Kidney glomerular epithelial cell (primary cell): ENCODE measurements at places on chromosomes 11 and 22.

DNA sequence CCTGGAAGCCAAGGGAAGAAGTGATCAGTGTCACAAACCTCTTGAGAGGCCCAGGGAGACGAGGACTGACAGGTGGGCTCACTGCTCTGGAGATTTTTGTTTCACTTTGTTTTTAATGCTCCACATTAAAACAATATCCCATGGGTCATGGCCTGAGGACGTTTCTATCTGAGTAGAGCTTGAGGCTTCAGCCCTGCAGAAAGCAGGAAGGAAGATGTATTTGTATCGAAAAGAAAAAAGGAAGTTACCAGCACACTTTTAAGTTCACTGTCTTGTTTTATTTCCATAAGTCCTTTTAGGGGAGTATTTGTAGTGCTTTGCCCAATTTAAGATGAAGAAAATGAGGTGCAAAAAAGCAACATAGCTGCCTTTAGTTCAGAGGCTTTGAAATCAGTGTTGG is 191.1 kb downstream of the GRIK4 start:
- no peak for DNase-seq

GRCh38 chr11:129800655-129801054 is 15.0 kb upstream of the TMEM45B start:
- no peak for DNase-seq

GRCh38 chr11:17554487-17554886 is 7.4 kb downstream of the OTOG start:
- DNase-seq: no peak

DNA sequence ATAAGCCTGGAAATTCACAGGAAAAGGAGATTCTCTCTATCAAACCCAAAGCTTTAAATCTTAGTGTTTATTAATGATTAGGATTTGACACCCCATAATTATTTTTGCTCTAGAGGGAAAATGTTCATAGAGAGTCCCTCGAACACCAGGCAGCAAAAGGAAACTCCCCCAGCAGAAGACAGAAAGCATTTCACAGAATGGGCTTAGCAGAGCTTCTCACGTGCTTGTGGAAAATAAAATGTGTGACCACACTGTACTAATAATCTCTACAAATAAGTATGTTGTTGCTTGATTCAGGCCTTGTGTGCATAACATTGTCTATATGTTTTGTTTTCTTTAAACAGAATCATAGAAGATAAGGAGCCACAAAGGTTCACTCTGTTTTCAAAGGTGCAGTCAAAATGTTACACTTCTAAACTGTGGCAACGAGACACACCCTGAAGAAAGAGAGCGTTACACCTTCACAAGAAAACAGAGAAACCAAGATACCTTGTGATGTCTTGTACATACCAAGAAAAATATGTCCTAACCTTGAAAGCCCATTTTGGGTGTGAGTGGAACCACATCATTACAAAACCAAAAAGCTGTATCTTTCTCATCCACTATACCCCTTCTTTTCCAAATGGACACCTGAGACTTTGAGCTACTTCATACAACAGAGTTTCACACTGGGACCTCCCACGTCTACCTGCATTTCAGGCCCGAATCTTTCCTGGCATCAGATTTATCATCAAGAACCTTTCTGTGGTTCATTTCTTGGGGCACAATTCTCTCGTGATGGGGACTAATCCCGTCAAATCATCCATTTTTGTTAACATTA is 282.5 kb downstream of the ETS1 start:
- no peak for DNase-seq

GRCh38 chr11:2788168-2789071 is 88.6 kb upstream of the KCNQ1OT1 start:
- DNase-seq: no peak

DNA sequence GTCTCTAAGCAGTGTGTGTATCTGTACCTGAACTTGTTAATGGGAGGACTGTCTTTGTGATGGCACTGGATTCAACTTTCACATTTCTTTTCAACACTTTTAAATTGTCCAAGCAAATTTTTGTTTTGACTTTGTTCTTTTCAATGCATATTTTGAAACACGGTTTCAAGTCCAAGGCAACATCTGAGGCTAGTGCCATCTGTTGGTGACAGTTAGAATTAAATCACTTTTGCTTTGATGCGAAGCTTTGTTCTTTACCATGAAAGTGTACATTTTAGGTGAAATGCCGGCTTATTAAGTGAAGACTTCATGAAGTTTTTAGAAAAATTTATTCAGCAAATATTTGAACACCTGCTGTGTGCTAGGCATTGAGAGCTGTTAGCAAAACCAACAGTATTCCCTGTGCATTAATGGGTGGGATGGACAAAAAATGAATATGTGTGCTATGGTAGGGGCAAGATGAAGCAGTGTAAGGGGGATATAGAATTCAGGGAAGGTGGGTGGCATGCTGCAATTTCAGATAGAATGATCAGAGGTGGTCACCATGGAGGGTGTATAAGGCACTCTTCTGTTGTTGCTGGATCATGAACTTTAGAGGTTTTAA is 70.2 kb downstream of the DDX10 start:
- DNase-seq: no peak

GRCh38 chr11:71466358-71466757 is 13.4 kb downstream of the NADSYN1 start:
- DNase-seq: no peak

DNA sequence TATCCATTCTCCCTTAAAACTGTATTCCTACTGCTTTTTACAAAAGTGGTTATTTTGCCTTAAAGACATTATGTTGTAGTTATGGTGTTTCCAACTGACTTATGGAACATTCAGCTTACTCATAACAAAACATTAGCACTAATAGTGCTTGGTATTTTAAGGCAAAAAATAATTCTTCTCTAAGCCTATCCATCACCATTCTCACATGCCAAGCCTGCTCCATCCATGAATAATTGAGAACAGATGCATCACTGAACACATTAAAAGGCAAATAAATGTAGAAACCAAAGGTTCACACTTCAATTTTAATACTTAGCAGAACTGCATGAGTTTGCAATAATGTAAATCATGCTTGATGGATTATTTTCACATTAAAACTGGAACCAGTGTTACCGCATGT is 42.3 kb upstream of the DDI1 start:
- DNase-seq: no peak

GRCh38 chr22:47173535-47174021 is 411.1 kb downstream of the TBC1D22A start:
- no peak for DNase-seq

DNA sequence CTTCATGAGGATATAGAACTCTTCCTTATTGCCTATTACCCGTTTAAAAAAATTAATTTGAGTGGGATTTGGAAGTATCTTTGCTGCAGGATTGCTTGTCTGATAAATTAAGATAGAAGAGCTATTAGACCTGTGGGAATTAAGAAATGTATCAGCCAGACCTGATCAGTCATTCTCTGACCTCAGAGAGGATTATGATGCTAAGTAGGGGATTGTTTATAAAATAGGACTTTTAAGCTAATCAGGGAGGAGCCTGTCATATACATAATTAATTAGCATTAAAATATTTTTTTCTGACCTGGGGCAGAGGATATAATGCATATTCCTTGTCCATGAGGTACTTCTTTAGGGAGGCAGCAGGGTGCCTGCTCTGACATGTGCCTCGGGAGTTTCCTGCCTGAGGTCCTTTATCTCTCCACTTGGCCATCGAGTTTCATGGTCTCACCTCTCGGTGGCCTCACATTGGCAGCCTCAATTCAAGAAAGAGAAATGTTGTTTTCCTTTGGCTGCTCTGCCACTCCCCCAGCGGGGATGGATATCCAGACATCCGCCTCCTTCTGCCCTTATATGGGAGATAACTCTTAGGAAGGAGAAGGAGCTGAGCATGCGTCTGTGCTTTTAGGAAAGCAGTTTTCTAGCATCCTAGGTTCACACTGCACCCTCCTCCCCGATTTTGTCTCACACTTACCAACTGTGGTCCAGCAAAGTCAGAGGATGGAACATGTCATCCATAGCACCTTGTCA is 41.1 kb downstream of the DIXDC1 start:
- peak; percentile 70 for DNase-seq

DNA sequence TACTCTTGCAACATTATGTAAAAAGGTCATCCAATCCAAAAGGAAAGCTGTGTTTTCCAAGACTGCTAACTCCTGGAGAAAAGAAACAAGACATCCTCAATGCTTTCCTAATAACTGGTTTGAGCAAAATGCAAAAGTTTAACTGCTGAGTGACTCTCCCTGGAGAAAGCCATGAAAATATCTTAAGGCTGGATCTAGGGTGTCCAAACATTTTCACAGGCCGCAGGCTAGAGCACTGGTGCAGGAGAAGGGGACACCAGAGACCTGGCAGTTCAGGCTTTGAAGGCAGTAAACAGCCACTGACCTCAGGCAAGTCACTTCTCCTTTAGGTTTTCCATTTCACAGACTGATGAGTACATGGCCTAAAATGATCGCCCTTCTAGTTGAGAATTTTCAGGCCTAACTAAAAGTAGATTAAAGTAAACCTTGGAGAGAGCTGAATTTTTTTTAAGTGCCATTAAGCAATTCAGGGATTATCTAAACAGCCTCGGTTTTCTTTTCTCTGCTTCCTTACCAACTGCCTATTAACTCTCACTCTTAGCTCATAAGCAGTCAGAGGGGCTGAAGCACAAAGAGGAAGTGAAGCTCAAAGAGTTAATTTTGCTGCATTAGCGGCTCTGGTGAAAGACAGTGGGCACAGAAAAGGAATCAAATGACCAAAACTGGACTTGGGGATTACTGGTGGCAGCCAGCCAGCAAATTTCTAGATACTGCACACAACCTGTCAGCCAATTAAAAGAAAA is 2.3 kb downstream of the CHKA start:
- DNase-seq: no peak

GRCh38 chr22:31425331-31426050 is 26.1 kb downstream of the DRG1 start:
- no peak for DNase-seq

GRCh38 chr11:22786475-22786874 is 43.1 kb downstream of the SVIP start:
- DNase-seq: no peak

GRCh38 chr11:115267871-115268270 is 236.3 kb downstream of the CADM1 start:
- no peak for DNase-seq

- DNase-seq: no peak
These were observed 36.9 kb upstream of the KRTAP5-7 start for GRCh38 chr11:71490044-71490730.

DNA sequence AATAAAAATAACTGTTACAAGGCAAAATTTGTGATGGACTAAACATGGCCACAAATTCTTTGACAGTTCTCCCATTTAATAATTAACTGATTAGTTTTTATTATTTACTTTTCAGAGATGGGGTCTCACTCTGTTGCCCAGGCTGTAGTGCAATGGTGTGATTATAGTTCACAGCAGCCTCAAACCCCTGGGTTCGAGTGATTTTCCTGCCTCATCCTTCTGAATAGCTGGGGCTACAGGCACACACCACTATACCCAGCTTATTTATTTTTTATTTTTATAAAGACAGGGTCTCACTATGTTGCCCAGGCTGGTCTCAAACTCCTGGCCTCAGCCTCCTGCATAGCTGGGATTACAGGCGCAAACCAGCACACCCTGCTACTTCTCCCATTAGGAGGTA is 4.5 kb upstream of the PATL1 start:
- no peak for DNase-seq

DNA sequence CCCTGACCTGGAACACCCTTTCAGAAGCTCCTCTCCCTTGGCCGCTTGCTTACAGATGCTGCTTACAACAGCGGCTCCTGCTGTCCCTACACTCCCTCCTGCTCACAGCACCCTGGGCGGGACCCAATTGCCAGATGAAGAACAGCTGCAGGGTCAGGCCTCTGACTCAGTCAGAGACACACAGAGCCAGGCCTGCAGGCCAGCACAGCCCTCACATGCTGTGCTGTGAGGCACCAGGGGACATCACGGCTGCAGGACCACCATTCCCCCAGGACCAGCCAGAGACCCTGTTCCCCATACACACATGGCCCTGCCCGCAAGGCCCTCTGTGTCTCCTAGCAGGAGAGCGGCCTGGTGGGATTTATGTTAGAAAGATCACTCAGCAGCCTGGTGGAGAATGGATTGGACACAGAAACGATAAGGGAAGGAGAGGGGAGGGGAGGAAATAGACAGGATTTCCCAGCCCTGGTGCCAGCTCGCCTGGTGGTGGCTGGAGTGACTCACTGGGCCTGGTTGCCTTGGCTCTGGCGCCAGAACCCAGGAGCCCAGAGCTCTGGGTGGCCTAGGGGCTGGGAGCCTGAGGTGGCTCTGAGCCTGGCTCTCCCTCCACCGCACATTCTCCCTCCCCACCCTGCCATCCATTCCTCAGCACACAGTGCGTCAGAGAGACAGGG is 6.7 kb downstream of the CAPN5 start:
- DNase-seq: peak; percentile 6

- no peak for DNase-seq
These were observed 27.3 kb upstream of the CSNK2A3 start for GRCh38 chr11:11380340-11380739.

GRCh38 chr11:46051102-46051501 is 70.2 kb downstream of the PHF21A start:
- DNase-seq: no peak

DNA sequence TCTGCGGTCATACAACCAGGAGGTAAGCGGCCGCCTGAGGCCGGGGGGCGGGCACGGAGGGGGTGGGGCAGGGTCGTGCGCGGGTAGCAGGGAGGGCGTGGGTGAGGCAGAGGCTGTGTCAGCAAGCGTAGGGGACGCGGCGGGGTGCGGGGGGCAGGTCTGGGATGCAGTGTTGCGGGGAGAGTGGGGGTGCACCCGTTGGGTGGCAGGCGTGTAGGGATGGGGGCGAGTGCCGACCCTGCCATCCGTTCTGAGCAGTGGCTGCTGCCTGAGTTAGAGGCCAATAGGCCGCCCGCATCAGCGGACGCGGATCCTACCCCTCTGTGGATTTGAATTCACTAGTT is 1.4 kb downstream of the RIC8A start:
- DNase-seq: no peak

DNA sequence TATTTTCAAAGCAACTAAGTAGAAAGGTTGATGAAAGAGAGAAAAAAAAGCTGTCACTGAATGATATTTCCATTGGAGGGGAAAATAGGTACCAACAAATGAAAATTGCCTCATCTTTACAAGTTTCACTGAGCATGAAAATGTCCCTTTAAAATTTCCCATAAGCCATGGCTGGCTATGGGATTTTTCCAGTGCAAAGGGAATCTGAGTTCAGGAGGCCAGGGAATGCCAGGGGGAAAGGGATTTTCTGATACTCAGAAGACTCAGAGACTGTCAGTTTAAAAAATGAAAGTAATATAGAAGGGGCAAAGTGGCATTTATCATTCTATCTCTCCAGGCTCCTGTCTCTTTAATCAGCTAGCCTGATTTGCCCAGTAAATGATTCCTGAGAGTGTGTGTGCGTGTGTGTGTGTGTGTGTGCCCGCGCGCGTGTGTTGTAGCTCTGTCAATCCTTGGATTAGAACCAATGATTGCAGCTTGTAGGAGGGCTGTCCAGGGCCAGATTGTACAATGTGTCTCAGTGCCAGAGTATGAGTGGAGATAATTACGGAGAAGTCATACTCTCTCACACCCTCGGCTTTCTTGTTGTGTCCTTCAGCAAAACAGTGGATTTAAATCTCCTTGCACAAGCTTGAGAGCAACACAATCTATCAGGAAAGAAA is at the start of gene NTM:
Gene NTM, plus strand, starts transcription at position 526 of the 662 bp plus-strand sequence.
- DNase-seq: no peak

- DNase-seq: no peak
These were observed 83.6 kb upstream of the BDNF start for GRCh38 chr11:27783701-27784355.
